ENCODE measurements at places on chromosomes 7 and 10.

- no peak for DNase-seq
Observed at GRCh38 chr7:43302211-43302711, 189.8 kb downstream of the HECW1 start.

DNA sequence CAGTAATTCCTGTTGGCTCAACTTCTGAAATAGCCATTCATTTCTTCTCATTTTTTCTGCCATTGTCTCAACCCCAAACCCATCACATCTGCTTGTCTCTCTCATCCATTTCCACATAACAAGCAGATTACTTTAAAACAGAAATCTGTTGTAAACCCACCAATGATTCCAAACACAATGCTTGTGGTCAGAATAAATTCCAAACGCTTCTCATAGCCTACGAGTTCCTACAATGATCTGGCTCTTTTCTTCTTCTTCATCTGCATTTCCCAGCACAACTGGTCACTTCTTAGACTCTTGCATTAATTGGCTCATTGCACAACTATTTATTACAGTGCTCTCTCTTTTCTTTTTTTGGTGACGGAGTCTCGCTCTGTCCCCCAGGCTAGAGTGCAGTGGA is 364.1 kb downstream of the GATA3 start:
- no peak for DNase-seq

- DNase-seq = no peak
Observed at GRCh38 chr10:120927352-120927751, 76.2 kb downstream of the WDR11 start.

DNA sequence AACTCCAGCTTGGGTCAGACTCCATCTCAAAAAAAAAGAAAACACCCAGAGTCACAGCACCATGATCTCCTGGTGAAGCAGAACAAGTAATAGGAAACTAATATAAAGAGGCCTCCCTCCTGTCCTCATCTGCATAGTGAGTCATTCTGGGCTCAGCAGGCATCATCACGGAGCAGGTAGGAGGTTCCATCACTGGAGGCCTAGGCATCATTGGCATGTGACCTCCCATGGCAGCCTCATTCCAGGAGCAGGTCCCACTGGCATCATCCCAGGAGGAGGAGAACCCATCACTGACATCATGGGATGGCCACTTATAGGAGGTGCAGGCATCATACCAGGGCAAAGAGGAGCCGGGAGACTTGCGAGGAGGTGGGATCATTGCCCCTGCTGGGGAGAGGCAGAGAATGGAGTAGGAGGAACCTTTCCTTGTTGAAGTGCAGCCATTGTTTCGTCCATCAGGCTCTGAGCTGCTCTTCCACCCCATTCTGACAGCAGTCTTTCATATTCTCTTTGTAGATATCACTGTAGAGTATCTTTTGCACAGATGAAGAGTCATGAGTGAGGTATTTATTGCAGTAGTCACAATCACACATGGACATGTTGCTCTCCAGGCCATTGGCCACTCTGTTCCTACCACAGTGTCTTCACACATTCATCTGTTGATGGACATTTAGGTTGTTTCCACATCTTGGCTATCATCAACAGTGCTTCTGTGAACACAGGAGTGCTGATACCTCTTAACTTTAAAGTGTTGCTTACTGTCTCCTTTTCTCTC is 73.8 kb downstream of the OSBPL3 start:
- no peak for DNase-seq

DNA sequence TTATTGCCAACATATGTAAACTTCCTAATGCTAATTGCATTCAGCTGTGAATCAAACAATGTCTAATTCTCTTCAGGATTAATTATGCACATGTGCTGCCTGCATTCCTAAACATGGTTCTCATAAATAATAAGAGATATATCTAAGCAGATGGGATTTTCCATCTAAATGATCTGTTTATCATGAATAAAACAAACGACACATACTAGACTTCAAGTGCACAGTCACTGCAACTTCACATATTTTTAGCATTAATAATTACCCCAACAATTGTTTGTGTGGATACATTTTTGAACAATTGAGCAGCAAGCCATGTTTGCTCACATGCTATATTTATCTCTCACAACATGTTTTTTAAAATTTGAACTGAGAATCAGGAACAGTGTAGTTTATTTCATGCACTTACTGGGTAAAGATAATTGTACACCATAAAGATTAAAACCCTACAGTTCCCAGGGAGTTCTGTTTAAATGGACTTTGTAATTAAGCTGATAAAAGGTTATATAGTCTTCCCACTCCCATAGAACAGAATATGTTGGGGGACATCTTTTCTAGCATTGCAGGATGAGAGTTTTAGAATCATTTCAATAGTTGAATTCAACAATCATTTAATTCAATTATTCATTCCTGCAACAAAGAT is 378.5 kb downstream of the MDFIC start:
- DNase-seq = no peak

- no peak for DNase-seq
Observed at GRCh38 chr7:77685233-77685632, 11.0 kb upstream of the RSBN1L start.

DNA sequence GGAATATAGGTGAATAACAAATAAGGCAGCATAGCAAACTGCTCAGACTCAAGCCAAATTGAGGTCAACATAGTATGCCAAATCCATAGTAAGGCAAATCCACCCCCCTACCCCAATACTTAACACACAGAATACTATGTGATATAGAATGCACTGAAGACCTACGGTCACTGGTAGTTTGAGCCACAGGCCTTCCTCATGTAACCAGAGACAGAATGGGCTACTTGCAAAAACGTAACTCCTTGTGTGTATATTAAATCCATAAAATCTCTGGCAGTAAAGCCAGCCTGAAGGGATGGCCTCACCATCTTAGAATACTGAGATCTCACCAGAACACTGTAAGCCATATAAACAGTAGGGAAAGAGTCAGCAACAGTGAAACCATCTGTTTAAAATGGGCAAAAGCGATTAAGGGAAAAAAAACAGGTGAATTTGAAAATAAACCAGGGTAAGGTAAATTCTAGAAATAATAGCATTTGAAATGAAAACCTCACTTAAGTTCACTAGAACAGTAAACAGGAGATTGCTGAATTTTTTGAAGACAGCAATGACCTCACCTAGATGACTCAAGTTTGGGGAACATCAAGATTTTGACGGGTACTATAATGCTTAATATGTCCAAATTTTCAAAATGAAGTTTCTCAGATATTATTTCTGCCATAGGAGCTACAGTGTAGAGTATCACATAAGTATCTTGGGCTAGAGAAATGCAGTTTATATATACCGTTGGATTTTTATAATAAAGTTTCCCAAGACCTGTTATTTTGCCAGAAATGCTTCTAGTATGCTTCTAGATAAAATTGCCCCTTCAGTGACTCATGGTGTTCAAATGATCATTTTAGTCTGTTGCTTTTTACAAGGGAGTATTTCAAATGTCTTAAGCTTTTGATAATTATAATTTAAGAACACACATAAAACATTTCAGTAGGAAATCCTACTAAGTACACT is 13.9 kb downstream of the HNRNPA2B1 start:
- no peak for DNase-seq

GRCh38 chr10:13018171-13018570 is 16.7 kb upstream of the CCDC3 start:
- no peak for DNase-seq

- DNase-seq = no peak
Observed at GRCh38 chr10:100347568-100348195, 649 bp downstream of the SCD start.

GRCh38 chr7:144653449-144653848 is 182.4 kb downstream of the TPK1 start:
- DNase-seq = no peak

- no peak for DNase-seq
Observed at GRCh38 chr10:126101736-126102135, 205.4 kb downstream of the FANK1 start.

DNA sequence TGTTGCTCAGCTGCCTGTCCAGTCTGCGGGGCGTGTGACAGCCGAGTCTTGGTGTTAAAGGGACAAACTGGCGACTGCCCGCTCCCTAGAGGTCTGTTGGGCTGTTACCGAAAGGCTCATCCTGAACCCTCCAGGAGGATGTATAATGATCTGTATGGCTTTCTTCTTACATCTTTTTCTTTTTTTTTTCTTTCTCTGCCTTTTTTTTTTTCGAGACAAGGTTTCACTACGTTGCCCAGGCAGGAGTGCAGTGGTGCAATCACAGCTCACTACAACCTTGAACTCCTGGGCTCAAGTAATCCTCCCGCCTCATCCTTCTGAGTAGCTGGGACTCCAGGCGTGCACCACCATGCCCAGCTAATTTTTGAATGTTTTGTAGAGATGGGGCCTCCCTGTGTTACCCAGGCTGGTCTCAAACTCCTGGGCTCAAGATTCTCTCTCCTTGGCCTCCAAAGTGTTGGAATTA is 857 bp downstream of the INTS15 start:
- no peak for DNase-seq

GRCh38 chr7:144452064-144452463 is 48.6 kb upstream of the NOBOX start:
- DNase-seq = no peak

DNA sequence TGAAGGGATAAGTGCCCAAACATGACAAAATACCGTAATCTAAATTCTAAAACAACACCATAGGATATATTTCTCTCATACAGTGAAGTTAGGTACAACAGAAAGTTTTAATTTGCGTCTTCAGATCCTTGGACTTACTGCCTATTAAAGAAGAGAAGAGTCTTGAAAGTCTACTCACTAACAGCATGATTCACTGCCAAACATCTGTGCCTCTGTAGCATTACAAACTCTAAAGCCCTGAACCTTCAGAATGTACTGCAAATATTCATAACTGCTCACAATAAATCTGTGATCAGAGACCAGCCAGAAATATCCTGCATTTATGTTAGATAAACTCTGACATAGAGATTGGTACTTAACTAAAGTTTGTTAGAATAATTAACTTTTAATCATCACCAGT is 365.3 kb downstream of the PARD3 start:
- DNase-seq = no peak

GRCh38 chr10:71711052-71711623 is 8.4 kb downstream of the C10orf105 start:
- no peak for DNase-seq

GRCh38 chr7:33979807-33980355 is 74.5 kb downstream of the BMPER start:
- DNase-seq = no peak

- no peak for DNase-seq
Observed at GRCh38 chr7:134795231-134795630, 15.8 kb downstream of the CALD1 start.

DNA sequence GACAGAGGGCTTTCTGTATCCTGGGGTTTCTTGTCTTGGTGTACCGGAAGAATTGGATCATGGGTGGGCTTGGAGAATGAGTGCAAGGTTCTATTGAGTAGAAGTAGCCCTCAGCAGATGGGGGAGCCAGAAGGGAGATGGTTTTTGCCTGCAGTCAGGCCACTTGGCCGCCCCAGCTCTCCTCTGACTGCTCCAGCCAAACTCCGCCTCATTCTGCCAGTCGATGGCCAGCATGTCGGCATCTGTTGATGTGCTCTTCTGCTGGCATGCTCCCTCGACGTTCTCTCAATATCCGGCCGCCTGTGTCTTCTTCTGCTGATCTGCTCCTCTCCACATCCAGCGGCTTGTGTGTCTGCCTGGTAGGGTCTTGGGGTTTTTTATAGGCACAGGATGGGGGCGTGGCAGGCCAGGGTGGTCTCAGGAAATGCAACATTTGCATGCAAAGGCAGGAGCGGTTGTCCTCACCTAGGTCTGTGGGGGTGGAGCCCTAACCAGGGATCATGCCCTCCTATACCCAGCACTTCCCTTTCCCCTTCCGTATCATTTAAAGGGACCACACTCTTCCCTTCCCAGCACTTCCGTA is 40.2 kb upstream of the TNS3 start:
- DNase-seq = no peak

- no peak for DNase-seq
Observed at GRCh38 chr7:128946936-128947830, 9.5 kb downstream of the IRF5 start.

- no peak for DNase-seq
Observed at GRCh38 chr10:90007226-90007625, 305.8 kb downstream of the KIF20B start.

DNA sequence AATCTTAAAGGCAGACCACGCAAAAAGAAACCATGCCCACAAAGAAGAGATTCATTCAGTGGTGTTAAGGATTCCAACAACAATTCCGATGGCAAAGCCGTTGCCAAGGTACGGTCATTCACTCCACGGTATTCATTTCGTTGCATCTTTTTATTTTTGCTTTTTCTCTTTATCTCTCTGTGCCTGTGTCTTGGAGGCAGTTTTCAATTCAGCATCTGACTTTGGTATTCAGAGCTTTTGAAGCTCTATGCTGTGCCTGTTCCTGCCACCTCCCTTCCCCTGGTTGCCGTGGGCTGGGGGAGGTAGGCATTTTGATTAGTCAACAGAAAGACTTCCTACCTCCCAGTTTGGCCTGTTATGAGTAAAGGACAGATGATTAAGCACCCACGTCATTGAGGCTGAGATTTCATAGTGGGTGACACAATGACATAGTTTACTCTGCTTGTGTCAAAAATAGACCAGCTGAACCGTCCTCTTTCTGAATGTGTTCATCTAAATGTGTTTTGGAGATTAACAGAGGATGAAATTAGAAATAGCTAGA is 149.5 kb downstream of the ARID5B start:
- DNase-seq = peak; percentile 81

DNA sequence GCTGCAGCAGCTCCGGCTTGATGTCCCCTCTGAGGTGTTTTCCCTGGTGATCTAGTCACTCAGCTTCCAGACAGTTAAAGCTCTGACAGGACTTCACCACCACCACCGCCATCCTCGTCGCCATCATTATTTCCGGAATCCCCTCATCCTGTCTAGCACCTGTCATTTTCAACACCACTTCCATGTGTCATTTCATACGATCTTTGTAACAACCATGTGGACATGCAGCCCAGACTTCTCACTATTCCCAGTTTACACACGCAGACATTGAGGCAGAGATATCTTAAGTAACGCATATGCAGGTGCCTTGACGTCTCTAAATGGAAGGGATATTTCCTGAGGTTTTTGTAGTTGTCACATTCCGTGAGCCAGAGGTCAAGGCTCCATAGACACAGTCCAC is 530.6 kb upstream of the FOXK1 start:
- DNase-seq = no peak

GRCh38 chr10:5314840-5315239 is 49.9 kb upstream of the UCN3 start:
- no peak for DNase-seq

GRCh38 chr7:147937428-147937827 is 653.1 kb upstream of the C7orf33 start:
- DNase-seq = no peak

DNA sequence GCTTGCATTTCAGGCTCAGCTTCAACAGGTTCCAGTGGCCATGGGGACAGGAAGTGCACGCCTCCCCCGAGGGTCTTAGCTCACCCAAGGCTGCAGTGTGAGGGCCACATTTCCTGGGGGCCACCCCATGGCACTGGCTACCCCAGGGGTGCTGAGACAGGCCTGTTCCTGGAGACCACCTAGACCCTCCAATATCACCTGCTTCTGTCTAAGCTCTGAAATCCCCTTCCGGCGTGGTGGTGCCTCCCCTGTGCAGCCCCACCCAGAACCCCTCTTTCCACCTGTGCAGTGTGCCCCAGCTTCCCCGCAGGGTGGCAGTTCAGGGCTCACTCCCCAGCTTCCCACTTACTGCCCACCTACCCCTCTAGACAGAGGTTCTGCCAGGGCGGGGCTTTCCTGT is 83.1 kb downstream of the ADARB2 start:
- no peak for DNase-seq
